Spinal cord (tissue), 10 donors: ENCODE measurements at places on chromosomes 7 and 10.
A peak's percentile ranks its signal among the peaks of the same experiment; 100 is the strongest.

DNA sequence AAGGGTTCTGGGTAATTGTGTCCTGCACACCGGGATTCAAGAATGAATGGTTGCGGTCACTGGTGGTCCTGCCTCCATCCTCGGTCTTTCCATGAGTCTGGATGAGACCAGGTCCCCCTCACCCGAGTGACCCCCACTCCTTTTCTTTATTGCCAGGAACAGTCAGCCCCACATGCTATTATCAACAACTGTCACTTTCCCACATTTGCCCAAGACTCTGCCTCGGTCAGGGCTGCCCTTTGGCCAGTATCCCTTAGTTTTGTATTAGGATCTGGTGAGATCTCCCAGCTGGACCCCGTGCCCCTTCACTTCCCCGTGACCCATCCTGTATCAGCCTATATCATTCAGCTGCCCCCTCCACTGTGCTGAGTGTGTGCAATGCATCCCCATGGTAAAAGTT lies 288.3 kb downstream of the ADARB2 start:
- H3K36me3 ChIP-seq, result no peaks in the 10 kb centered on the region
- DNase-seq, result no peak
- no peaks in the 10 kb centered on the region for H3K27me3 ChIP-seq
- no peak overlapping the region for H3K27ac ChIP-seq

DNA sequence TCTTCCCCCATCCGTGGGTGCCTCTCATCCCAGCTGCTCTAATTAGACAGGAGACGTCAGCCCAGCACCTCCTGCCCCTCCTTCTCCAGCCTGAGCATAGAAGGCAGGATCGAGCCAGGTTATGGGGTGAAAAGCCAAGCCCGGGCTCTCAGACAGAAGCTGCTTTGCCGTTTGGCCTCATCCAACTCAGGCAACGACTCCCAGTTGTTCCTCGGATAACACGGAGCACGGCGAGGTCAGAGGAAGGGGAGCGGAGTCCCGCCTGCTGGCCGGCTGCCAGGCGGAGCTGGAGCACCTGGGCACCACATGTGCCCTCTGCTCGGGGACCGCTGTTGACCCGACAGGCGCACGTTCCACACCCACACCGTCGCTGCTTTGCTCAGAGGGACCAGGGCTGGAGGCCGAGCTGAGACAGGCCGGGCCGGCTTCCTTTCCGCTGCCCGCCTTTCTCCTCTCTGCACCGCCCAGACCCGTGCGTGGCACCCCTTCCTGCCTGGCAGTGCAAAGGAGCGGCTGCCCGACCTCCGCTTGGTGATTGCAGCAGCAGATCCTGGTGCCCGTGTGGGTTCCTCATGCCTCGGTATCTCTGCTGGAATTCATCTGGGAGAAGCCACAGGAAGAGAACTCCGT lies 21.6 kb upstream of the UNCX start:
- H3K4me3 ChIP-seq, result no peak overlapping the region
- DNase-seq, result no peak
- peaks cover 39% of the 10 kb centered on the region for H3K27me3 ChIP-seq
- H3K4me1 ChIP-seq, result peaks cover 10% of the 10 kb centered on the region
- no peaks in the 10 kb centered on the region for H3K36me3 ChIP-seq
- no peak overlapping the region for H3K27ac ChIP-seq

GRCh38 chr7:95525503-95525902 lies 39.8 kb downstream of the ASB4 start:
- H3K27me3 ChIP-seq, result no peaks in the 10 kb centered on the region
- H3K27ac ChIP-seq, result no peak overlapping the region
- no peak overlapping the region for H3K4me3 ChIP-seq
- no peak for DNase-seq

DNA sequence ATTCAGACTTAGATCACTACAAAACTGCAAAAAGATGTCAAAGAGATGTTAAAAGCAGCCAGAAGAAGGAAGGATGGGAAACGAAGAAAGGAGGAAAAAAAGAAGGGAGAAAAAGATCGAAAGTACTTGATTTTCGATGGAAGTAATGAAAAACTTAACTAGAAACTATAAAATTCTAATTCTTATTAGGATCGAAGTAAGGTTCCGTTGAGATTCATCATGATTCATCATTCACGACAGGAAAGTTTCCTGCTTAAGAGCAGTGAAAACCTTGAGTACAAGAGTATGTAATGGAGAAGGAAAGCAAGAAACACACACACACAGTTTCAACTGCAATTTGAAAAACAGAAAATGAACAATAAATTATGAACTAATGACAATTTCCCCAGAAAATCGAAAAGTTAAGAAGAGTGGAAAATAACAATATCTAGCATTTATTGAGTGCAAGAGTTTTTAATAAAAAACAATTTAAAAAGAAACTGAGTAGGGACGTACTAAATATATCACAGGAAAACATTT lies 1.1 kb upstream of the ING3 start:
- DNase-seq, result peak; percentile 1
- H3K36me3 ChIP-seq, result no peaks in the 10 kb centered on the region
- no peaks in the 10 kb centered on the region for H3K4me1 ChIP-seq
- no peaks in the 10 kb centered on the region for H3K27me3 ChIP-seq

GRCh38 chr7:1933066-1933750 lies 263.1 kb downstream of the ELFN1 start:
- peaks cover 60% of the 10 kb centered on the region for H3K36me3 ChIP-seq
- H3K4me1 ChIP-seq, result no peaks in the 10 kb centered on the region
- H3K4me3 ChIP-seq, result no peak overlapping the region

DNA sequence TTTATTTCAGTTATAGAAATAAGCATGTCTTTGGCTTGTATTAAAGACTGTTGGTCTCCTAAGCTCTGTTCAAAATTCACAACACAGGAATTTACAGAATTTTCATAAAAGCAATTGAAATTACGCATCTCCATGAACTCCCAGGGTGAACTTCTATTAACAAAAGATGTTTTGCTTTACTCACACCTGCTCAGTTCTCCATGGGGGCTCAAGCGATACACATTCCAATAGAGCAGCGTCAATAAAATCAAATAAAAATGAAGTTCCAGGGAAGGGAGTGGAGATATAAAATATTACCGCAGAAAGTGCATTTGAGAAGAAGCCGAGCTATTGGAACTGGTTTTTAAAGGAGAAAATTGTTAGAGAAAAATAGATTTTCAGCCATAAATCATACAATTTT lies 41.5 kb upstream of the ZNF438 start:
- no peaks in the 10 kb centered on the region for H3K36me3 ChIP-seq
- H3K27ac ChIP-seq, result peak overlapping the region; percentile 55
- no peak overlapping the region for H3K4me3 ChIP-seq
- no peak for DNase-seq
- H3K4me1 ChIP-seq, result peaks cover 3% of the 10 kb centered on the region
